ENCODE measurements at places on chromosomes 16 and 17.

- DNase-seq = no peak
Observed at GRCh38 chr16:57590654-57591085, 37.8 kb upstream of the ADGRG1 start.

DNA sequence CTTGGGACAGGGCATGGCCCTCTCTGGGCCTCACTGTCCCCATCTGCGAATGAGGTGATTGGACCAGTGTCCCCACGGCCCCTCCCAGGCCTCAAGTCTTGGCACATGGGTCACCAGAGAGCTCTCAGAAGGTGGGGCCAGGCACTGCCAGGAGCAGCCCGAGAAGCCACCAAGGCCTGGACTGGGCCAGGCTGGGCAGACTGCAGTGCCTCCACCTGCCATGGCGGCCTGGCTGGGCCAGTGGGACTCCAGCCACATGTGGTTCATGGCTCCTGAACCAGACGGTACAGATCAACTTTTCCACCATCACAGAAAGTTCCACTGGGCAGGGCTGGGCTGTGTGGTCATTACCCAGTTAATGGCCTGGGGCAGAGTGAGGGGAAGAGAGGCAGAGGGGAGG, 19.8 kb downstream of the C16orf95 start:
- DNase-seq = no peak

DNA sequence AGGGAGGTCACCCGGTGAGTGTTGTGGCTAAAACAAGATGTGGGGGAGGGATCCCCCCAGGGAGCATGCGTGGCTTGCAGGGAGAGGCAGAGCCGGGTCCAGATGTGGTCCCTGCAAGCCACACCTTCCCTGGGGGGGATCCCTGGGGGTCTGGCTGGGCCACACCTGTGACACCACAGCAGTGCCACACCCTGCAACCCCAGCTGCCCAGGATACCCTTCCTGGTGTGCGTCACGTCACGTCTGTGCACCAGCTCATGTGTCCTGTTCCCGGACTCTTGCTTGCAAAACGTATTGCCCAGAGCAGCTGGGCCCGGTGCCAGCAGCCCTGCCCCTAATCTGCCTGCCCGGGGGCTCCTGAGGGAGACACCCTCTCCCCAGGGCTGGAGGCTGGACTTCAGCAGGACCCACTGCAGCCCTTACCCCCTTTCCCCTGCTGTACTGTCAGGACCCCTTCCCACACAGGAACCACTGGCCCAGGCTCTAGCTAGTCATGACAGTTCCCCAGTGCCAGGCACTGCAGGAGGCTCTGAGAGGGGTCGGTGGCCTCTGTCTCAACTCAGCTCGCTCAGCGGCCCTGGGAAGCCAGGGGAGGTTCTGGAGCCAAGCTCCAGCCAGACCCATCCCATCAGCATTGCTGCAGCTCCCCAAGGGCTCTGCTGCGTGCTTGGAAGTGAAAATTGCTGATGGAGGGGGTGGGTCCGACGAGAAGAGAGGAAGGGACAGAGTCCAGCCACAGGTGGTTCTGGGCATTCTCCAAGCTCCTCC, 25.8 kb upstream of the ACSF3 start:
- DNase-seq = no peak

GRCh38 chr17:21124086-21124485, 2.7 kb upstream of the DHRS7B start:
- DNase-seq = no peak

- no peak for DNase-seq
Observed at GRCh38 chr16:12930881-12931280, 29.5 kb downstream of the SHISA9 start.

DNA sequence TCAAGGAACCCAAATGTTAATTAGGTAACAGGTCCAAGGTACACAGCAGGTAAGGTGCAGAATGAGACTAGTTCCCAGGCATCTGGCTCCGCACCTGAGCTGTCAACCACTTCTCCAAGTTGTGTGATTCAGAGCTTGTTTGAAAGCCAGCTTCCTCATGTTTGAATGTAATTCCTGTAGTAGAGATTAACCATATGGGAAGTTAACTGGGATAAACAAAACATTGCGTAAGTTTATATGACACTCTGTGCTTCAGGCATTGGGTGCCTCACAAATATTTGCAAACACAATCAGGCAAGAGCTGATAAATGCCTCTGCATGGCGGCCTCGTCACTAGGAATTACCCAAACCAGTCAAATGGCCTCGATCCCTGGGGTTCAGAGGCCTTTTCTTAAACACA, 27.9 kb upstream of the CPHXL start:
- no peak for DNase-seq

GRCh38 chr16:30142672-30143346, 19.8 kb upstream of the MAPK3 start:
- DNase-seq = no peak
